ENCODE measurements at places on chromosomes 7 and 10.

GRCh38 chr7:98126311-98127142 is 19.9 kb downstream of the LMTK2 start:
- no peak for DNase-seq

DNA sequence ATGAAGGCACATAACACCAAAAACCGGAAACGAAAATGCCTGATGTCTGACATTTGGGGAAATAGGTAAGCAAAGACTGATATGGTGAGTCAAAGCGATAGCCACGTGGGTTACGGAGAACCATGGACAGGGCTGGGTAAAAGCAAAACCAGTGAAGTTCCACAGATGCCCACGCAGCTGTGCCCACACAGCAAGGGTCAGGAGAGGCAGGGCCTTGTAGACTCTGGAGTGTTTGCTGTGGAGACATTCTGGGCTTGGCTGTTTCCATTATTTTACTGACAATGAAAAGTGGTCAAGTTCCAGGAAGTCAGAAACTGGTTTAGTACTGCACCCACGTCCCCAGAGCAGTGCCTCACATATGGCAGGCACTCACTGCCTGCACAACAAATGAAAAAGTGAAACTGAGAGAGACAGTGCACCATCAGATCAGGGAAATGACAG is 148.7 kb downstream of the ZMYND11 start:
- no peak for DNase-seq

DNA sequence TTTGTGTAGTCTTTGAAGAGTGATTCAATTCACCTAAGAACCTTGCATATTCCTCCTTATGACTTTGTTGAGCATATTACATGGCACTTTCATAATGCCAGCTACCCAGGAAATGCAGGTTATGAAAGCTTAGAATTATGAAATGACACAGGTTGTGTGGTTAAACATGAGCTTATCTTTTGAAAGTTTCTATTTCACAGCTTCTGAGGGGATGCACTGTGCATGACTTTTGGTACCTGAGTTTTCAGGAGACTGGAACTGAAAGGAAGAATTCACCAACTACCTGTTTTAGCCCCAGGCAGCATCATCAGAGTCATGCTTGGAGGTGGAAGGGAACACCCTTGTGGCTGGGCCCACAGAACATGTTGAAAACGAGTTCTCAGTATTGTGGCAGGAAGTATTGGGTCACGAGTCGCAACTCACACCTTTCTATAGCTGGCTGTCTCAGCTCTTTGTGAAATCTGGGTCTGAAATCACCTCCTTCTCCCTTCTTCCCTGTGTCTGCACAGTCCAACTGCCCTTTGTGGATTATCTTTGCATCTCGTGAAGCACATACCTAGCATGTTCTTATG is 228.2 kb downstream of the PTEN start:
- no peak for DNase-seq

- no peak for DNase-seq
Measured at GRCh38 chr7:37508118-37508517, 59.5 kb upstream of the ELMO1 start.

- no peak for DNase-seq
Measured at GRCh38 chr10:1736972-1737221, 428 bp downstream of the ADARB2 start.

- DNase-seq: no peak
Measured at GRCh38 chr7:30791114-30791513, 19.9 kb downstream of the MINDY4 start.

DNA sequence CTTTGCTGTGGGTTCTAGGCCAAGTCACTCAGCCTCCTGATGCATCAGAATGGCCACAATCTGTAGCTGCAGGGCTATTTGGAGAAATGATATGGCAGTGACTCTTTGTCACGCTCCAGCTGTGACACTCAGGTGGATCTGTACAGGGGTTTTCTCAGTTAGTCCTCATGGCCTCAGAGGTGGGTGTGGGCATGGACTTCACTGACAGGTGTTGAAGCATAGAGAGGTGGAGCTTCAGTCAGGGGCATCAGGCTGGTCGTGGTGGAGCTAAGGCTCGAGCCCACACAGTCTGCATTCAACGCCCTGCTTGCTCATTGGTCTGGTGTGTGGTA is 21.2 kb downstream of the PALD1 start:
- no peak for DNase-seq

GRCh38 chr7:140222814-140223213 is 46.0 kb upstream of the KDM7A start:
- no peak for DNase-seq

- DNase-seq: no peak
Measured at GRCh38 chr10:103727546-103727963, 127.8 kb downstream of the SH3PXD2A start.

GRCh38 chr10:11225935-11226334 is 208.3 kb downstream of the CELF2 start:
- no peak for DNase-seq

DNA sequence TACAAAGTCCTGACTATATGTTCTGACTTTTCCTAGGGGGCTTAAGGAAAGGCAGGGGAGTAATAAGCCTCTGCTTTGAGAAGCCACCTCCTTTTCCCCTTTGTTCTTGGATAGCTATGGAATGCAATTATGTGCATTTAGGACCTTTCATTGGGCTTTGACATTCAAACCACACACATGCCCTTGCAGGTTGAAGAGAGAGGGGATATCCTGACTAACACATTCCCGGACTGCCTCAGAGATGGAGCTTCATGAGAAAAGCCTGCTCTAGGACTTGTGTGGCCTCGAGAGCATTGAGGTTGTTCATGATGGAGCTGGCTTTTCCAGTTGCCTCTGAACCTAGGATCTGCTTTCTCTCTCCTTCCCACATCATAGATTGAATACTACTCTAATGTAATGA is 694.5 kb downstream of the LRMDA start:
- DNase-seq: no peak

- DNase-seq: no peak
Measured at GRCh38 chr10:80555415-80555814, 17.7 kb downstream of the SH2D4B start.

DNA sequence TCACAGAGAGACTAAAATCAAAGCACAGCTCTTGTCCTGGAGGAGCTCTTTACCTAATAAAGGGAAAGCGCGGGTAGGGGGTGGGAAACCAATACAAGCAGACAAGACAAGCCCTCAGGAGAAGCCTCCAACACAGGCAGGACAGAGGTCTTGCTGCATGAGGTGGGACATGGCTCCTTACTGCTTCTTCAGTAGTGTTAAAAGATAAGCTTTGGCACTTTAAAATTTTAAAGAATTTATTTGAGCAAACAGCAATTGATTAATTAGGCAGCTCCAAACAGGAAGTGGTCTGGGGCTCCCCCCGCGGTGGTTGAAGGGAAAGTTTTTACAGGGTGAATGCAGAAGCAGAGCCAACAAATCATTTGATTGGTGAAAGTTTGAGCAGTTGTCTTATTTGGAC is 50.3 kb upstream of the MACC1 start:
- DNase-seq: no peak

DNA sequence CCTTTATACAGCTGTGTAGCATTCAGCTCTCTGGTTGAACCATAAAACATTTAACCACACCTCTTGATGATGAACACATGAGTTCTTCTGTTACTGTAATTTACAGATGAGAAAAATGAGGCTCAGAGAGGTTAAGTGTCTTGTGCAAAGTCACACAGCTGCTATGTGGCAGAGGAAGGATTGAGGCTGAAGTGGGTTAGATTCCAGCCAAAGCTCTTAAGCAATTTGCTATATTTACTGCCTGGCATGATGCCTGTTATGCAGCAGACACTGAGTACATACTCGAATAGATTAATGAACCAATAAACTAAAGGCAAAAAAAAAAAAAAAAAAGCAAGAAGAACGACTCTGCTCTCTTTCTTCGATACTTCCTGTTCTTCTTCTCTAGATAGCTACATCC is 35.7 kb downstream of the GFRA1 start:
- DNase-seq: no peak

- DNase-seq: no peak
Measured at GRCh38 chr7:46663025-46663424, 742.0 kb upstream of the IGFBP3 start.

DNA sequence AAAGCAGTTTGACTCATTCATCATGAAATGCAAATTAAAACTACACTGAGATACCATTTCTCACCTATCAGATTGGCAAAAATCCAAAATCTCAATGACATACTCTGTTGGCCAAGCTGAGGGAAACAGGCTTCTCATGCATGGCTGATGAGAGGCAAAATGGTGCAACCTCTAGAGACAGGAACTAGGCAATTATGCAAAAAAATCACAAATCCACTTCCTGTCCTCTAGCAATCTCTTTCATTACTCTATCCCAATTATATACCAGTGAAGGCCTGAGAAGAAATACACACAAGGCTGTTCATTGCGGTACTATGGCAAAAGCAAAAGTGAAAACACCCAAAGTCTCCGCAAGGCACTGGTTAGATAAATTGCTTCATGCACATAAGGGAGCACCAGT is 25.9 kb upstream of the PTPRN2 start:
- DNase-seq: no peak

- DNase-seq: peak; percentile 42
Measured at GRCh38 chr7:104972500-104972899, 41.5 kb upstream of the KMT2E start.

DNA sequence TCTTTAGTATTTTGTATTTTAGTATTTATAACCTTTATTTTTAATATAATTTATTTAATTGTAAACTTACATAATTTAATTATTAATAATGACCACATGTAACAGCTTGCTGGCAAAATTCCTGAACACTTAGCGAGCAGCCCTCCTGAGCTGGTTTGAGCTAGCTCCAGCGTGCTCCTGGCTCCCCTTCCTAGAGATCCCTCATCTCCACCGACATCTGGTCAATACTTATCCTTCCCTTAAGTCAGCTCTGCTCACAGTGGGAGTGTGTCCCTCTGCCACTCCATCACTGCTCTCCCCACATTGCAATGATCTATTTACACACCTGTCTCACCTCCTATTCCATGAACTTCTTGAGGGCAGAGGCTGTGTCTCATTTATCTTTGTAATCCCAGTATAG is 20.6 kb upstream of the TBXAS1 start:
- no peak for DNase-seq

DNA sequence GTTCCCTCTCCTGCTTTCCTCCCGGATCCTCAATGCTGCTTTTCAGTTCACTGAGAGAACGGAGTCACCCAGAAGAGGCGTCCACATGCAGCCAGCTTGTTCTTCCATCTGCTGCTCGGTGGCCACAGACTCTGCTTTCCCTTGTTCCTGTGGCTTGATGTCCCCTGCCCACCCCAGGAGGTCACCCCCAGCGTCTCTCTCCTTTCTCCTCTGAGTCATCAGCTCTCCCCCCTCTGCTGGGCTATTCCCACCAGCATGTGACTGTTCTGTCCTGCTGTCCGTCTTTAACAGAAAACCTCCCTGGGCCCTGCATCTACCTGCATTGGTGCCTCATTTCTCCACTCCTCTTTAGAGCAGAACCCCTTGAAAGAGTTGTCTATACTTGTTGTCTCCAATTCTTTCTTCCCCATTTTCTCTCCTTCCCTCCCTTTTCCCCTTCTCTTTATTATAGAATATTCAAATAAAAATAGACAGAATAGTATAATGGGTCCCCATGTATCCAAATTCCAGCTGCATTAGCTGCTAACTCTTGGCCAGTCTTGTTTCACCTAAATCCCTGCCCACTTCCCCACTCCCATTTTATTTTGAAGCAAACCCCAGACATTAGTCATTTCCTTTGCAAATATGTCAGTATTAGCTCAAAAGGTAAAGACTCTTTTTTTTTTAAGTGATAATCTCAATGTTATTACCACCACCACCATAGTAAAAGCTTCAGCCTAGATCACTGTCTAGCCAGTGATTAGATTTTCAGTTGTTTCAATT is 4.1 kb downstream of the ZNF282 start:
- DNase-seq: peak; percentile 20

DNA sequence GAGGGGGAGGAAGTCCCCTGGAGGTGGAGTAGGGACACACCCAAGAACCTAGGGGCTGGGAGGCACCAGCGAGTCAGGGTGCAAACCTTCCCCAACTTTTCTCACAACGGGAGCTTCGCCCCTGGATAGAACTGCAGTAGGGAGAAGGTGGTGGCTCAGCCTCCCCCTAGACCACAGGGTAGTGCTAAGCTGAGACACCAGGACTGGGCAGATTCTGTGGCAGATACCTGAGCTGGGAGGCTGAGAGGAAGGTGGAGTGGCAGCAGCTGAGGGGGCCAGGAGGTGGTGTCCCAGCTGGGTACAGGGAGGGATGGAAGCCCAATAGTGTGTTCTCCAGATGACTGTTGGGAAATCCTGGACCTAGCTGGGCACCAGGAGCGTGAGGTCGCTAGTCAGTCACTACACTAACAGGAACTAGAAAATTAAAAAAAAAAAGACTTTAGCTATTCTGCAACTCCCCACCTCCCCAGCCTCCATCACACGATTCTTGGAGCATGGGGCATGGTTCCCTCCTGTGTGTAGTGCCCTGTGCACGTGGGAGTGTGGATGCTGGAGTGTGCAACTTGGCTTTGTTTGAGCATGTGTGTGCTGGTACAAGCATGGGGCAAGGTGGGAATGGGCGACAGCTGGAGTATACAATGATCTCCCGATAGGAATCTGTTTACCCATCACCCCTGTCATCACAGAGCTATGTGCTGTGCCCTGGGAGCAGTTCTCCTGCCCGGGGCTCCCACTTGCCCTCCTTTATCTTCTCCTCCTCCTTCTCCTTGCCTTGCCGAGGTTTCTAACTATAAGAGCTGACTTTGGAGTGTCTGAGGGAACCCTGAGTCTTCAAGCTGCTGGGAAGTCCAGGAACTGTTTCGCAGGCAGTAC is 8.8 kb upstream of the TRPV6 start:
- DNase-seq: no peak

GRCh38 chr10:7649673-7650300 is 17.0 kb downstream of the ITIH5 start:
- DNase-seq: no peak

GRCh38 chr7:66187905-66188304 is 17.2 kb upstream of the TPST1 start:
- no peak for DNase-seq

DNA sequence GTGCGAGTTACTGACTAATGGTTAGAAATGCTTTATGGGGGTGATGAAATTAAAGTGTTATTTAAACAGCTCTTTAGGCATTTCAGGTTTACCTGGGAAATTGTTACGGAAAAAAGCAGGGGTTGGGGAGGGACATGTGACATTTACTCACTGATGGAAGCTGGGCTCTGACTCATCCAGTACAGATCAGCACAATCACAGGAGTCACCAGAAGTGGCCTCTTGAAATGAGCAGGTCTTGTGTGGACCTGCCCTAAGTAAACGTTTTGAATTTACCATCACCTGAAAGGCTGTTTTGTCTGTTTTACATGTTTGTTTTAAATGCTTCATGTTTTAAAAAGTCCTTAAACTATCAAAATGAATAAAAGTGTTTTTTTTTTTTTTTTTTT is 2.3 kb downstream of the GLRX3 start:
- DNase-seq: peak; percentile 61

Data from brain microvascular endothelial cell (primary cell).